ENCODE measurements at places on chromosomes 16 and 17.
A peak's percentile ranks its signal among the peaks of the same experiment; 100 is the strongest.

DNA sequence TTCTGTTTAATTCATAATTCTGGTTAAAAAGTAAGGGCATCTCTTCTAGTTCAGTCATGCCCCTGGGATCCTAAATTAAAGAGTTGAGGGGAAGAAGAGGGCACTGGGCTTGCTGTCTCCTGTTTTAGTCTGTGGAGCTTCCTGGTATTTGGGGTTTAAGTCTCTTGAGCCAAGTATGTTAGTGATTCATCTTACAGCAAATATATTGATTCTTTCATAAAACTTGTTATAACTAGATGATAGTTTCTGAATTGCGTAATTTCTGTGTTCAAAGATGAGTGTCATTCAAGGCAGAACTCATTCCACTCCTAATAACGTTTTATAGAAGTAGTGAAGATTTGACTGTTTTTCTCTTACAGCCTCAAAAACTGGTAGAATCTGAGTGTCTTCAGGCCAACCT is 1.7 kb downstream of the TXNDC17 start:
- no peak for DNase-seq

GRCh38 chr17:50161911-50162288 is 3.9 kb upstream of the SGCA start:
- no peak for DNase-seq

DNA sequence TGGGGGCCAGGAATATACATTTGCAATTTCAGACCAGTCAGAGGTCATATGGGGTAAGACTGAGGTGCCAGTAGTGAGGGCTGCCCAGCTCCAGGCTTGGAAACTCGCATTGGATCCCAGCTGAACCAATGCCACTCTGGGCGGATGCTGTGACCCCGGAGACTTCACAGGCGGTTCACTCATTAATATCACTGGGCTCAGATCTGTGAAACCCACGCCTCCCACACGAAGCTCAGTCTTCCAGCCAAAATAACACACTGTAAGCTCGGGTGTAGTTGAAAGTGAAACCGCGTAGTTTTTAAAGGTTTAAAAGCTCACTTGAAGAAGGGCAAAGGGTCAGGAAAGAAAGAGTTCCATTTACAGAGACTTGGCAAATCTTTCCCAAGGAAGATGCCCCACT is 254.8 kb downstream of the FOXL1 start:
- DNase-seq, result no peak

GRCh38 chr17:69430488-69430887 is 16.0 kb downstream of the MAP2K6 start:
- no peak for DNase-seq

DNA sequence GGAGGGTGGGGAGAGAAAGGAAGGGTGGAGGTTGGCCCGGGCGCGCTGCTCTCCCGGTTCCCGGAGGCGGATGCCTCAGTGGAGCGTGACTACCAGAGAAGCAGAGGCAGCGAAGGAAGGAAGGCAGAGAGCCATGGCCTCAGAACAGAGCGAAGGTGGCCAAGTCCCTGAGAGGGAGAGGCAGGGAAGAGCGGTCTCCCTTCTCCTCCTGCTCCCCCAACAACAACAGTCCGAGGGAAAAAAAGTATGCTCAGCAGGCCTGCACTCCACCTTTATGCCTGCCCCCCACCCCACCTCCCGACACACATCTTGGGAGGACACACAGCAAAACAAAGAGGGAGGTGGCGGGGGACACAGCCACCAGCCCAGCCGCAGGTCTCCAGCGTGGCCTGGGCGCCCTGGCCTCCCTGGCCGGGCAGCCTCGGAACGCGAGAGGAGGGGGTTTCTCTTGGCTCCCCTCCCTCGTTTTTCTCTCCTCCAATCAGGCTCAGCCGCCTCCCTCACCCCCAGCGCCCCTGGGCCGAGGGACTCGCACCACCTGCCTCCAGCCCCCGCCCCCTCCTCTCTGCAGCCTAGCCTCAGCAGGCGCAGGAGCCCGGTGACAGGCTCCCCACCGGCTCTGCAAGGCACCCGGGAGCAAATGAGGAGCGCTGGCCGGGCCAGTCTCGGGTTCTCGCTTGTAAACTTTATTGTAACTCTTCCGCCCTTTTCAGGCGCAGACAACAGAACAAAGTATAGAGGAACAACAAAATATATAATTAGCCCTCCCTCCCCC is 1.1 kb upstream of the HOXB7 start:
- DNase-seq, result no peak

GRCh38 chr16:12752159-12752558 is 51.5 kb downstream of the CPPED1 start:
- DNase-seq, result no peak

- no peak for DNase-seq
These were observed 11.3 kb downstream of the PRSS22 start for GRCh38 chr16:2846511-2847310.

DNA sequence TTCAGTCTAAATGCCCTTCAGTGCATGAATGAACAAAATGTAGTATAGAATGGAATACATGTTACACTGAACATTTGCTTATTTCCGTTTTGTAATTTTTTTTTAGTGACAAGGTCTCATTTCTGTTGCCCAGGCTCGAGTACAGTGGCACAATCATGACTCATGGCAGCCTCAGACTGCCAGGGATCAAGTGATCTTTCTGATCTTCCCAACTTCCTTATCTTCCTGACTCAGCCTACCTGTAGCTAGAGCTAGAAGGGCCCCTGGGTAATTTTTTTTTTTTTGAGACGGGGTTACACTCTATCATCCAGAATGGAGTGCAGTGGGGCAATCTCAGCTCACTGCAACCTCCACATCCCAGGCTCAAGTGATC is 7.3 kb upstream of the SLX4 start:
- DNase-seq, result no peak

GRCh38 chr17:58344047-58344790 is 7.8 kb downstream of the SUPT4H1 start:
- DNase-seq, result peak; percentile 85

DNA sequence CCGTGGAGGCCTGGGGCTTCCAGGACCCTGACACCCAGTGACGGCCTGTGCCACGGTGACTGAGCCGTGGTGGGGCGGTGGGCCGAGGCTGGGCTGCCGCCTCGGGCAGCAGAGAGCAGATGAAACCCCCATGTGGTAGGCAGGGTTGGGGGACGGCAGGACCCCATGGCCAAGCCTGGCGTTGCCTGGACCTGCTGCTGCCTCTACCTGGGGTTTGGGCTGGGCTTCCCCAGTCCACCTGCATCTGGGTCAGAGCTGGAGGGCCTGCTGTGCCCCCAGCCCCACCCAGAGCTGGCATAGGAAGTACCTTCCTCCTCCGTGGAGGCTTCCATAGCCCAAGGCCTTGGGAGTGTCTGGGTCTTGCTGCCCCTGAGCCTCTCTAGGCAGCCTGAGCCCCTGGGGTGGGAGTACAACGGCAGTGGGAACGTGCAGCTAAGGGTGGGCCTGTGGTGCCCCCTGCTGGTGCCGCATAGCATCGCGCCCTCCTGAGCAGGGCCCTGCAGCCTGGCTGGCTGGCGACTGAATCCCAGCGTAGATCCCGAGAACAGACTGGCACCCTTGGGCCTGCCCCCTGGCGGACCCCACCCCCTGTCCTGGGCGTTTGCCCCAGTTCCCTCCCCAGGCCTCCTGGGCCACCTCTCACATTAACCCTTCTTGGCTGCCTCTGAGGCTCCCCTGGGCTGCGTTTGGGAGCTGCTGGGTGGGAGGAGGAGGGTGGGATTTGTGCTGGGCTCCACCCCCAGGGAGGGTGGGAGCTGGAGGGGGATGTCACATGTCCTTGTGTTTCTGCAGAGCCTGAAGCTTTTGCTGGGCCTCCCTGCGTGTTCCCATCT is 12.6 kb upstream of the ATP6V0C start:
- DNase-seq, result peak; percentile 70

GRCh38 chr17:65278050-65278819 is 141.1 kb downstream of the RGS9 start:
- no peak for DNase-seq

GRCh38 chr17:53454337-53454736 is 368.4 kb upstream of the KIF2B start:
- no peak for DNase-seq

GRCh38 chr17:57832314-57833178 is 17.3 kb downstream of the MRPS23 start:
- no peak for DNase-seq

DNA sequence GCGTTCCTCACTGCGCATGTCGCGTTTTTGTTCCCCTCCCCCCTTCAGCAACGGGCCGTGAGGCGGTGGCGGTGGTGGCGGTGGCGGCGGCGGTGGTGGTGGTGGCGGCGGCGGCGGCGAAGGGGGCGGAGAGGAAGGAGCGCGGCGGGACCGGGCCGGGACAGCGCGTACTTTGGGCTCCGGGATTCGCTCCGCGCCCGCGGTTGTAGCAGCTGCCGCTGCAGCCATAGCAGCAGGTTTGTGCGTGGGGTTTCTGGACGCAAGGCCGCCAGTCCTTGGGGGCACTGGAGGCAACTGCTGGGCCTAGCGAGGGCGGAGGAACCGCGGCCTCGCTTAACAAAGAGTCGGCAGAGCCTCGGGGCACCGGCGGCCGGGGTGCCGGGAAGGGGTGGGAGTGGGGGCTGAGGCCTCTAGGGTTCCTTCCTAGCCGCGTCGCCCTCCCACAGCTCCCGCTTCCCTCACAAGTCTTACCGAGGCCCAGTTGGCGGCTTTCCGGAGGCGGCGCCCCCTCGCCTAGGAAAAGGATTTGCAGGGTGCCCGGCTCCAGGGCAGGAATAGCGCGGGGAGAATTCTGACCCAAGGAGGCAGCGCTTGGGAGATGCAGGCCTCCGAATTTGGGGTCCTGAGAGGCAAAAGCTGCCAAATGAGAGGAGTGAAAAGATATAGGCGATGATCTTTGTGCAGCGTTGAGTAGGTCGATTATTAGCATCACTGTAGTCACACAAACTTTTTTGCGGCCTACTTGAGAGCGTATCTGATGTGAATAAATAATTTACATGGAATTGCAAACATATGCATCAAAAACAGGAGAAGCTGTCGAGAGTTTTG is at the start of gene DDX42:
Gene DDX42, plus strand, starts transcription at position 30 of the 828 bp plus-strand sequence. CDS start 12,880 bp downstream, outside the sequence.
- peak; percentile 87 for DNase-seq

DNA sequence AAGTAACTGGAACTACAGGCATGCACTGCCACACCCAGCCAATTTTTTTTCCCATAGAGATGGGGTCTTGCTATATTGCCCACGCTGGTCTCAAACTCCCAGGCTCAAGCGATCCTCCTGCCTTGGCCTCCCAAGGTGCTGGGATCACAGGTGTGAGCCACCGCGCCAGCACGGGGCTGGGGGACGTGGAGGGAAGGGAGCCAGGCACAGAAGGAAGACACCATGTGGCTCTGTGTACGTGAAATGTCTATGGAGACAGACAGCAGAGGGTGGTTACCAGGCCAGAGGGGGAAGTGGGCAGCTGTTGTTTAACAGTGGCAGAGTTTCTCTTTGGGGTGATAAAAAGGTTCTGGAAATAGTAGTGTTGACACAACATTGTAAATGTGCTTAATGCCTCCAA is 4.6 kb upstream of the PIEZO1 start:
- no peak for DNase-seq

GRCh38 chr17:7260151-7260550 is 2.1 kb downstream of the CLDN7 start:
- no peak for DNase-seq

DNA sequence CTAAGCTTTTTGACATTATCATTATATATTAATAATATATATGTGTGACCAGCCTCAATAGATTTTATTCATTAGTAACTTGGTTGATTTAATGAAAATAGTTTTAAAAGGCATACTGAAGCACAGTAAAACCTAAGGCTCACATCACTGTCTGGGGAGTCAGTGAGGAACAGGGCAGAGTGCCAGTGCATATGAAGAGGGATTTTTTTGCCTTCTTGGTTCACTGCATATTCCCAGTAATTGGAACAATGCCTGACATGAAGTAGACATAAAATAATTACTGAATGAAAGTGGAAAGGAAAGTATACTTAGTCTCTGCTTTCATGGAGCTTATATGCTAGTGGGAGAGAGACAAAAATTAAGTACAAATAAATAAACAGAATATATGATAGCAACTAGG is 81.1 kb downstream of the FTO start:
- no peak for DNase-seq

GRCh38 chr17:17035490-17035889 is 6.8 kb upstream of the MPRIP start:
- no peak for DNase-seq

DNA sequence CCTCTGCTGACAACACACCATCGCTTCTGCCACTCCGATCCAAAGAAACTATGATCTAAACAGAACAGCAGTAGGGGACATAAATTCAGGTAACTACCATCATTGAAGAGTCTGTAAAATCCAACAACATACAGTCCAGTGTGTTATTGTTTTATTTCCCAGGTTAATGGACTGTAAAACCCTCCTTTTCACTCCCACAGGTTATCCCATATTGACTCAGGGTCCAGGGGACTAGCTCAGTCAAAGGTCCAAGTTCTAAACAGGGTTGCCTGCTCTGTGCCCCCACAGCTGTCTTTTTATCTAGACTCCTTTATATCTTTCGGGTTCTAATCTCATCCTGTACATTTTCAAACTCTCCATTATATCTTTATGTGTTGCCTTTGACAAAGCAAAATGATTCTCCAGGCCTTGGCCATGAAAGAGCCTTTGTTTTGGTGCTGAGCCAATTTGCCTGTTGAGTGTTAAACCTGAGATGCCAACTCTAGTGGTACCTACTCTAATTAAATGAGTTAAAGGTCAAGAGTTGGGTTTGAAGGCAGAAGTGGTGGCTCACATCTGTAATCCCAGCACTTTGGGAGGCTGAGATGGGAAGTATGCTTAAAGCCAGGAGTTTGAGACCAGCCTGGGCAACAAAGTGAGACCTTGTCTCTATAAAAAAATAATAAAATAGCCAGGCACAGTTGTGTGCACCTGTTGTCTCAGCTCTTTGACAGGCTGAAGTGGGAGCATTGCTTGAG is 80.5 kb downstream of the SNX11 start:
- no peak for DNase-seq

- DNase-seq, result no peak
These were observed 8.0 kb downstream of the TBC1D24 start for GRCh38 chr16:2482708-2483534.

- no peak for DNase-seq
These were observed 4.0 kb downstream of the ITGAD start for GRCh38 chr16:31397096-31397660.

- no peak for DNase-seq
These were observed 109.9 kb upstream of the TBX2 start for GRCh38 chr17:61289408-61290385.

DNA sequence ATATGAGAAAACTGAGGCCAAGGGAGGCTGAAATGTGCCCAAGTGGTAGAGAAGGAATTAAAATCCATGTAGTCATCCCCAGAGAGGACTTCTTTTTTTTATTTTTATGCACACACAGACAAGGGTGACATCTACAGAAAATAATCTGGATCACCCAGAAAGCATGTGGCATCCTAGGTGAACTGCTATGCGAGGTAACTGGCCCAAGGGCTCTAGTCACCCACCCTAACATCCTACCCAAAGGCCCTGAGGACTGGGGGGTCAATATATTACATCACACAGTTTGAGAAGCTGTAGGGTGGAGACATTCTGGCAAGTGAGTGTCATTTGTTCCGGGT is 23.3 kb downstream of the TEX14 start:
- no peak for DNase-seq

GRCh38 chr17:57174591-57174990 is 81.7 kb upstream of the MSI2 start:
- DNase-seq, result no peak

- DNase-seq, result no peak
These were observed 14.0 kb upstream of the TMEM94 start for GRCh38 chr17:75442168-75443103.
